NCI-H345 (cell line): ENCODE measurements at places on chromosomes 11 and 22.

- DNase-seq, result no peak
Observed at GRCh38 chr11:132858223-132858622, 674.1 kb downstream of the OPCML start.

DNA sequence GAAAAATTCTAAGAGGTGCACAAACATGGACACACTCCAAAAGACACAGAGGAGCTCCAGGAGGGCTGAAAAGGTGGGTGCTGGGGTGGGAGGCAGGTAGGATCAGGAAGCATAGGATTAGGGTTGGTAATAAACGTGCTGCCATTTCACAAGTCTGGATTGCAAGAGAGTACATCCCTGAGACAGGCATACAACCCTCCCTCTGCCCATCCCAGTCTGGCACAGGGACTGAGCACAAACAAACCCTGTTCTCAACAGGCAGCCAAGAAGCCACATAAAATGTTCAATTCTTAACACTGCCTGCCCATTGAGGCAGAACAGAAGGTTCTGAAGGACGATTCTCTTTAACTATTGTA, 18.5 kb downstream of the SLC35F2 start:
- DNase-seq, result no peak

- no peak for DNase-seq
Observed at GRCh38 chr11:120797143-120797542, 226.8 kb upstream of the TBCEL start.

DNA sequence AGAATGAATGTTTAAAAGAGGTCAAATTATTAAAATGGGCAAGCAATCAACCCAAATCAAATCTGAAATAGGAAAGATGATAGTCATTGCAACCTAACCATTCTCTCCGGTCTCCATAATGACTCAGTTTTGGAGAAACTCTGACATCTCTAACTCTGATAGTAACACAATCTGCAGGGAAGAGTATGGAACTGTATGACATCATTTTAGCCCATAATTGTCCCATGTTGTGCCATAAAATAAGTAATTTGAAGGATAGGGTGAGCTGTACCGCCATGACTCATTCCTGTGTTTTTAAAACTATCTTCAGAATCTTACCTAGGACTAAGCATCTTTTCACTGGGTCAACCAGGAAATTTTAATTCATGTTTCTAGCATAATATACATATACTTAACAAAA, 350.8 kb downstream of the DLG2 start:
- DNase-seq, result no peak

- DNase-seq, result no peak
Observed at GRCh38 chr22:24514241-24515026, 19.3 kb downstream of the UPB1 start.

DNA sequence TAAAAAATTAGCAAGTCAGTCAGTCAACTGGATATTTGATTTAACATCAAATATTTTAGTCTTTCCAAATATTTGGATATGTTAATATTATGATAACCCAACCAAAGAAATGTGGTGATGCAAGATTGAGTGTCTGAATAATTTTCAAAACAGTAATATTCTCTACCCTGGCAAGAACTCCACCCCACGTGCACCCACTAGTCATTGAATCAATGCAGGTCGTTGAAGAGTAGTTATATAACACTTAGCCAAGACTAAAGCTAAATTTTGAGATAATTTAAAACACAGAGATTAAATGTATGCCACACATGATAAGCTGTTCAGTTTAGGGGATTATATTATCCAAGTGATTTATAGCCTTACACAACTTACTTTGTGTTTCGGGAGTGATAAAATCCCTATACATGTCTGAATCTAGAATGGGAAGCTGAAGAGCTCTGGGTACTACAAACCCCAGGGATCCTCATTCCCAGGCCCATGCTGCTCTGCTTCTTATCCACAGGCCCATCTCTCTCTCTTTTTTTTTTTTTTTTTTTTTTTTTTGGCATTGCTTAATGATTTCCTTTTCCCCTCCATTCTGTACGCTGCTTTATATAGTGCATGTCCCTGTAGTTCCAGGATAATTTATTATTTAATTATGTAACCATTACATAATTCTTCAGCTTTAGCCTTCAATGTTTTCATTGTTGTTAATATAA, 392.9 kb downstream of the NTM start:
- no peak for DNase-seq

GRCh38 chr11:108672113-108672512, 7.2 kb downstream of the DDX10 start:
- no peak for DNase-seq

GRCh38 chr11:63611395-63611747, 2.9 kb downstream of the PLAAT3 start:
- no peak for DNase-seq

DNA sequence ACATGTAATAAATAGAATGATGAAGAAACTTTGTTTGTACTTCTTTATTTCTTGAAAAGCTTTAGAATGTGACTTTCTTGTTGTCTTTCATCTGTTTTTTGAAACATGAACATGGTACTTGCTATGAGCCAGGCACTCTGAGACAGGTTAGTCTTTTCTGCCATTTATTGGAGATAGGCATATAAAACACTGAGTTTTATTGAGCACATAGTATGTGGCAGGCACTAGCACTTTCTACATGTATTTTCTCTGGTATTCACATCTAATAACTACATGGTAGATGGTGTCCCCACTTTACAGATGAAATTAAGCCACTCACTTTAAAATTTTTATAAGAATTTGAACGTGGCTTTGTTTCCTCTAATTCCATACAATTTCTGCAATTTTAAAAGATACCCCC, 7.7 kb upstream of the ANKRD42 start:
- no peak for DNase-seq

DNA sequence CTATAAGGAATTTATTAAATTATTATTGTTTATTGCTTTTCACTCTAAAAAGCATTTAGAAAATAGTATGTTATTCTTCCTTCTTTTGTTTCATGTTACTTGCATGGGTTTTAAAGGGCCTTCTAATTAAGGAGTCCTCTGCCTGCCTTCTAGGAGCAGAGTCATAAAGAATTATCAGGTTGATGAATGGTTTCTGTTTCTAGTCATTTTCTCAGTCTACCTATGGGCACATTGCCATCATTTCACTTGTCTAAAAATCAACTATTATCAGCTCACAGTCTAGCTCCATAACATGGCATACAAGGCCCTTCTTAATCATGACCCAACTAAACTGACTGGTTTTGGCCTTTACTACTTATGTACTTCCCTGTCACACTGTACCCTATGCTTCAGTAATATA, 16.2 kb downstream of the DYNC2H1 start:
- DNase-seq, result no peak

- DNase-seq, result no peak
Observed at GRCh38 chr11:112166562-112166961, 610 bp upstream of the TEX12 start.

- DNase-seq, result no peak
Observed at GRCh38 chr11:125939081-125939521, 6.7 kb upstream of the VSIG10L2 start.

- DNase-seq, result no peak
Observed at GRCh38 chr11:8735094-8735493, 52.5 kb downstream of the RPL27A start.

DNA sequence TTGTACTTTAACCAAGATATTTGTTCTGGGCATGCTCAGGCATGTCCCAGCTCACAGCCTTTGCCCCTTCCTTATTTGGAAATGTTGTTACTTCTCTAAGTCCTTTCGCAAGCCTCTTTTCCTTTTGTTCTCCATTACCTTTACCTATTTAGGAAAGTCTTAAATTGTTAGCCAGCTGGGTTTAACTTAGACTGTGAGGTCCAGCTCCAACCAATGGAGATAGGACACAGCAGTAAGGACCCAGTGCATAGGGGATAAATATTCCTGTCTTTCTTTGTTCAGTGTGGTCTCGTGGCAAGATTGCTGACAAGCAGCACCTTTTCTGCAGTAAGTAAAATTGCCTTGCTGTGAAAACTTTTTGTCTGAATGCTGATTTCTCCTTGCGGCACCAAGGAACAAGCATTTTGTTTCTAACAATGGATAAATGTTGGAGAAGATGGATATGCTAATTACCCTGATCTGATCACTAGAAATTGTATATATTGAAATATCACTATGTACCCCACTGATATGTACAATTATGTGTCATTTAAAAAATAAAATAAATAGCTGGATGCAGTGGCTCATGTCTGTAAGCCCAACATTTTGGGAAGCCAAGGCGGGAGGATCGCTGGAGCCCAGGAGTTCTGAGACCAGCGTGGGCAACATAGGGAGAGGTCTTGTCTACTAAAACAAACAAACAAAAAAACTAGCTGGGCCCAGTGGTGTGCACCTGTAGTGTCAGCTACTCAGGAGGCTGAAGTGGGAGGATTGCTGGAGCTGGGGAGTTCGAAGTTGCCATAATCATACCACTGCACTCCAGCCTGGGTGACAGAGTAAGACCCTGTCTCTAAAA, 31.9 kb upstream of the FTH1 start:
- no peak for DNase-seq

- no peak for DNase-seq
Observed at GRCh38 chr11:33695051-33695566, 5.5 kb downstream of the C11orf91 start.

DNA sequence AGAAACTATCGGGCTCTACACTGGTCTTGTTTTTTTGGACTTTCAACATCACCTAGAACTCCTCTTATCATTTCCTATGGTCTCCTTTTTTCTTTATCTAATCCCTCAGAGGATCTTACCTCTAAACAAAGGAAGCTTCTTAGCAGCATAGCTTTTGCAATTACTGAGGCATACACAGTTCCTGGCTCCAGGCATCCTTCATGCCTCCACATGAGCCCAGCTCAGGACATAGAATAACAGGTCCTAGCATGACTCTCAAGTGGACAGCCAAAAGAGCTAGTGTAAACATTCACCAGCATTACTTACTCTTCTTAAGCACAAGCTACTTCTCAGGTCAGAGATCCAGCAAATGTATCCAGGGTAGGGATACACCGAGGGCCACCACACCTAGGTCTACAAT, 17.1 kb downstream of the CFAP300 start:
- DNase-seq, result no peak

- no peak for DNase-seq
Observed at GRCh38 chr22:33569559-33569958, 350.7 kb downstream of the LARGE1 start.

GRCh38 chr11:101436511-101437142, 147.2 kb downstream of the TRPC6 start:
- DNase-seq, result peak; percentile 61

GRCh38 chr22:38649841-38650522, 6.2 kb downstream of the FAM227A start:
- peak; percentile 4 for DNase-seq
